ENCODE measurements at places on chromosomes 5 and 9.
A peak's percentile ranks its signal among the peaks of the same experiment; 100 is the strongest.

DNA sequence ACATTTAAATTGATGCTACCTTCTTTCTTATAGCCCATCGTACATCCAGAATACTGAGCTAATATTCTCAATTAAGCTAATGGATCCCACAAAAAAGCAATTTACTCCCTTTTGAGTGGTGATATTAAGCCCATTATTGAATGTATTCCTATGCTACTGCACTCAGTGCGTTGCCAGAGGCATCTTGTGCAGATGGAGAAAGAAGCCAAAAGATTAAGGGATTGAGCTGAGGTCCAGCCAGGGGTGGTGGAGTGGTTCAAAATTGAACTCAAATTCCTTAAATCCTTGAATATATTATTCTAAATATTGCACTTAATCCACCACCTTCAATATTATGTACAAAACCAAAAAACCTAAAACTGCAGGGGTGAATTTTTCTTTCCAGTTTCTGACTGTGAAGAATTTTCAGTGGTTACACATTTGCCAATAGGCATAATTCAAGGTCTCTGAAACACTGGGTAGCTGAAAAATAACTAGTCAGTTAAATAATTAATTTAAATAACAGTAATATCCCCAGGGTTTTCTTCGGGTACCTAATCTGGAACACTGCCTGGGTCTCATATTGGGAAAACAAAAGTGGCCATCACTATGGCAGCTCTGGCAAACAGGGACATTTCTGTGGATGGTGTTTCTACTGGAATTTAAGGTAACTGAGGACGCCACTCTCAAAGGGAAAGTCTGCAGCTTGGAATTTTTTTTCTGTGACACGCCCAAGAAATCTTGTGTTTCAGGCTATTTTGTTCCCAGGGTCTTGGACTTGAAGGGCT is 6.2 kb upstream of the LIFR start:
- DNase-seq = no peak

- DNase-seq = peak; percentile 4
These were observed 261.5 kb downstream of the CEMIP2 start for GRCh38 chr9:71506821-71507220.

GRCh38 chr5:73940801-73941200 is 314.8 kb downstream of the ARHGEF28 start:
- DNase-seq = no peak

GRCh38 chr9:93256878-93257807 is 73.2 kb downstream of the WNK2 start:
- DNase-seq = no peak

DNA sequence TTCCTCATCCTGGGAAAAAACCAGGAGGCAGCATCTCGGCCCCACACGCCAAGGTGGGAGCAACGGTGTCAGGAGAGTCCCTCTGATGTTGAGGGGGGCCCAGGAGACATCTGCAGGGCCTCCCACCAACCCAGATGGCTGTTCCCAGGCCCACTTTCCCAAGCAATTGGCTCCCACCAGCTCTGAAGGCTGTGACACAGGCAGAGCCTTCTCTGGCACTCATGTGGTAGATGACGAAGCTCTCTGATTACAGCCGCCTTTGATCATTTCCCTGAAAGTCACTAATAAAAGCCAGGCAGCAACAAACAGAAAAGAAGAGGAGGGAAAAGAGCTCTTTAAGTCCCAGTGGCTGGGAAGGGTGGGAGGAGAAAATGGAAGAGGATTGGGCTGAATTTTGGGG is 226.5 kb downstream of the CDK5RAP2 start:
- DNase-seq = no peak

DNA sequence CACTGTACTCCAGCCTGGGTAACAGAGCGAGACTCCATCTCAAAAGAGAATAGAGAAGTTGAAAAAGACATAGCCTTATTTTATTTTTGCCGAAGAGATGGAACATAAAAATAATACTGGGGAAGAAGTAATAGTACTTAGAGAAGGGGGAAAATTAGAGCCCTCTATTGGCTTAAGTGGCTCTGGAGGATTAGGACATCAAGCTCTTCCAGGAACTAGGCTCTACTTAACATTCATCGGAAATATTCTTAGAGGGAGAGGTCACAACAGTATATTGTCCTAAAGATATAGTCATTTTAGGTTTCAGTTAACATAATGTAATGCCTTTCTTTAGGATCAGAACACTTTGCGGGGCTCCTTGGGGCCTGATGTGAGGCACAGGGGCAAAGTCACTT is 86.0 kb upstream of the PLPP1 start:
- no peak for DNase-seq

- no peak for DNase-seq
These were observed 447.5 kb upstream of the GRIN3A start for GRCh38 chr9:102185962-102186361.

- no peak for DNase-seq
These were observed 102.7 kb upstream of the CACNA1B start for GRCh38 chr9:137774775-137775386.

GRCh38 chr9:20732118-20732517 is 48.1 kb downstream of the FOCAD start:
- DNase-seq = no peak

DNA sequence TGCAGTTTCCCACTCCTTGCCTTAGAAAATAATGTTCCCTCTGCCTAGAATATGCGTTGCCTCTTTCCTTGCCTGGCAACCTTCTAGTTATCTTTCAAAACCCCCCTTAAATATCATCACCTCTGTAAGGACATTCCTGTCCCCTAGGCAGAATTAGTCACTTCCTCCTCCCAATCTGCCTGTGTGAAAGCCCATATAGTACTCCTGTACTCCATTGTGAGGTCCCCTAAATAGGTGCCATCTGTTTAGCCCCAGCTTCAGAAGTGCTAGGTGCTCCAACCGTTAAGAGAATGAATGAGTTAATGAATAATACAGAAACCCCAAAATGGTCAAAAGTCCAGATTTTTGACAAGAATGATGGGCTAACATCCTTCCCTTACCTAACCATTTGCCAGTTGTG is 181.4 kb downstream of the GDNF start:
- no peak for DNase-seq

GRCh38 chr5:131441184-131441583 is 177.3 kb downstream of the CDC42SE2 start:
- no peak for DNase-seq

DNA sequence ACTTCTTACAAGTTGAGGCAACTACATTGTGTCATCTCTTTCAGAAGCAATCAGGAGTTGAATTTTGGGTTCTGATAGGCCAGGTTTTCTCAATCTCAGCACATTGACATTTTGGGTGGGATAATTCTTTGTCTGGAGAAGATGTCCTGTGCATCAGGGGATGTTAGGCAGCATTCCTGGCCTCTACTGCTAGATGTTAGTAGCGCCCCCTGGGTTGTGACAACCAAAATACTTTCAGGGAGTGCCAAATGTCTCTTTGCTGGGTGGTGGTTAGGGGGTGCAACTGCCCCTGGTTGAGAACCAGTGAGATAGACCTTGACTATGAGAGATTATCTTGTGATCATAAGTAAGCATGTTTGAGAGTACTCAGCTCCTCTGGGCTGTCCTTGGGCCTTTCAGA is 164.3 kb upstream of the KLF9 start:
- DNase-seq = no peak

DNA sequence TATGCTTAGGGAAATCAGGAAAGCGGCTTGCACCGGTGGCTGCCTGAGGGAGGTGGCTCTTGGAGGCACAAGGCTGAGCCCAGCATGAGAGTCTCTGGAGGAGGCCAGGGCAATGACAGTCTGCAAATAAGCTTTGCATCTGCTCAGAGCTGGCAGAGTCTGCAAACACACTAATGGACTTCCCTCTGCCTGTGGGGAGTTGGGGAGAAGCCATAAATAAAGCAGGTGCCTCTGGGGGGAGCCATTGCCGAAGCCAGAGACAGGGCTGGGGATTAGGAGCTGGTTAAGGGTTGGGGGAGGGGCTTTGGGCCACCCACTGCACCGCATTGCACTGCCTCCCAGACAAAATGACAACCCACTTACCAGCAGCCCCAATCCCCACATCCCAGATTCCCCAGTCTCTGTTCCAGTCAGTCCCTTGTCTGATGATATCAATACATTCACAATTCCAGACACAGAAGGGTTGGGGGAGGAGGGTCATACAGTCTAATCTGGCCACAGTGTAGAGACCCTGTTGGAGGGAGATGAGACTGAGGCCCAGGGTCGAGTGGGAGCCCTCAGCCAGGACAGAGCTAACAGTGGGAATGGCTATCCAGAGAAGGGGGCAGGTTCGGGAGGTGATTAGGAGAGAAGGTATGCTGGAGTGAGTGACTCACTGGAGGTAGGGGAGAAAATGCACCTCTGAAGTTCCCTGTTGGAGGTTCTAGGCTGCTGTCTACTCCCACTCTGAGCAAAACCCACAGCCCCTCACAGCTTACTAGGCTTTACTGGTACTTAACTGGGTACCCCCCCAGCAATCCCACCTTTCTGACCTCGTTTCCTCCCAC is 53.7 kb downstream of the PAX5 start:
- DNase-seq = no peak

Measured in activated CD4-positive, alpha-beta T cell treated with anti-CD3 and anti-CD28 coated beads, Interleukin-10, Interleukin-2, amounts not matched to agents 100 ng/mL and 50 ng/mL, durations not matched to agents 16 hours and 8 hours (primary cell).